Stimulated activated CD8-positive, alpha-beta memory T cell treated with anti-CD3 and anti-CD28 coated beads, Interleukin-2, amount 100 ng/mL, for 48 hours (primary cell): ENCODE measurements at places on chromosomes 4 and X.

- DNase-seq = no peak
These were observed 5.7 kb downstream of the TCEAL3 start for GRCh38 chrX:103613362-103613890.

DNA sequence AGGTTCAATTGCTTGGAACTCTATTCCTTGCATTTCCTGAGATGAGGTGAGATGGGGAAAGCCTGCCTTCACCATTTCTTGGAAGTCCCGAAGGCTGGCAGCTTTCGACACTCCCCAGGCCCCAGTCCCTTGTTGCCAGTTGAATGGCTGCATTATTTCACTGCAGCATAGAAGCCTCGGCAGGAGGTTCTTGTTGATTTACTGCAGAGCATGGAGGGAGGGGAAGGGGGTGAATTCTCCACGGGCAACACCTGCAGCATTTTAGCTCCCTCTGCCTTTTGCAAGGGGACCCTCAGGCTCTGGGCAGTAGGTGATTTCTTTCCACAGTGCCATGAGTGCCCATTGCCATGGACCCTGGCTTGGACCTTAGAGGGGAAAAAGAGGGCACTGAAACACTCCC, 10.7 kb upstream of the BCLAF3 start:
- DNase-seq = no peak

- no peak for DNase-seq
These were observed 10.2 kb upstream of the KCNE5 start for GRCh38 chrX:109635146-109635545.

- DNase-seq = no peak
These were observed 37.0 kb upstream of the NUDT6 start for GRCh38 chr4:122959441-122959840.

GRCh38 chrX:1911401-1912128, 296.7 kb downstream of the ASMT start:
- no peak for DNase-seq

- DNase-seq = no peak
These were observed 23.5 kb upstream of the PHF8 start for GRCh38 chrX:54067766-54068165.
